ENCODE measurements at places on chromosomes 3 and 15.

DNA sequence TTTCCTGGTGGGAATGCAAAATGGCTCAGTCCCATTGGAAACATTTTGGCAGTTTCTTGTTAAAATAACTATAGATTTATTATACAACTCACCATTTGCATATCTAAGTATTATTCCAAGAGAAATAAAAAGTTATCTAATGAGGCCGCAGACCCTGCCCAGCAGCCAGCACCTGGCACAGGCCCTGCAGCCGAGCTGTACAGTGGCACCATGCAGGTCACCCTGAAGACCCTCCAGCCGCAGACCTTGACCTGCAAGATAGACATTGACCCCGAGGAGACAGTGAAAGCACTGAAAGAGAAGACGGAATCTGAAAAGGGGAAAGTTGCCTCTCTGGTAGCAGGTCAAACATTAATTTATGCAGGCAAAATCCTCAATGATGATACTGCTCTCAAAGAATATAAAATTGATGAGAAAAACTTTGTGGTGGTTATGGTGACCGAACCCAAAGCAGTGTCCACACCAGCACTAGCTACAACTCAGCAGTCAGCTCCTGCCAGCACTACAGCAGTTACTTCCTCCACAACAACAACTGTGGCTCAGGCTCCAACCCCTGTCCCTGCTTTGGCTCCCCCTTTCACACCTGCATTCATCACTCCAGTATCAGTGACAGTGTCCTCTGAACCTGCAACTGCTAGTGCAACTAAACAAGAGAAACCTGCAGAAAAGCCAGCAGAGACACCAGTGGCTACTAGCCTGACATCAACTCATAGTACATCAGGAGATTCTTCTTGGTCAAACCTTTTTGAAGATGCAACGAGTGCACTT lies 113.5 kb upstream of the SATB1 start:
- DNase-seq = no peak

GRCh38 chr15:52552303-52552702 lies 16.5 kb downstream of the ARPP19 start:
- no peak for DNase-seq

- peak; percentile 14 for DNase-seq
Observed at GRCh38 chr3:72887705-72888545, at the start of gene GXYLT2. GXYLT2 (plus strand) TSS chr3:72888046; CDS start chr3:72888234, 188 bp downstream.

- DNase-seq = no peak
Observed at GRCh38 chr3:159418571-159419526, 569.8 kb upstream of the IL12A start.

- peak; percentile 2 for DNase-seq
Observed at GRCh38 chr3:88149101-88149508, 654 bp upstream of the C3orf38 start.

- no peak for DNase-seq
Observed at GRCh38 chr3:100910986-100911385, 82.2 kb downstream of the ABI3BP start.

- no peak for DNase-seq
Observed at GRCh38 chr3:42340466-42340865, 69.9 kb downstream of the LYZL4 start.

- DNase-seq = no peak
Observed at GRCh38 chr3:165643425-165643824, 193.8 kb downstream of the BCHE start.

DNA sequence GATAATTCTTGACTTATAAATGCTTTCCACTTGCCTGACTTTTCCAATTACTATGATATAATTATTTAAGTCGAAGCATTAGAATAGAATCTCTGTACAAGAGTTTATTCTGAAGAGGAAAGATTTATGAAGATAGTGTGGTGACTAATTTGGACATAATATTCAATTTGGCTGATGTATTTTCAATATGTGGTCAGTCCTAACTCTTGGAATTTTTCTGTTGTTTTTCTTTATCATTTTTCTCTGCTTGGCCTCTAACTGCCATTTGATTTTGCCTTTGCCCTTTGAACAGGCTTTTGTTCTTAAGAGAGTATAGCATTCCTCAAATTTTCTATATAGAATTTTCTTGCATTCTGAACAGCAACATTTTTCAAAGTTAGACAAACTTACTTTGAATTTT lies 2.6 kb upstream of the MDFIC2 start:
- DNase-seq = no peak

- no peak for DNase-seq
Observed at GRCh38 chr3:114223143-114223542, 14.2 kb downstream of the ZNF80 start.

DNA sequence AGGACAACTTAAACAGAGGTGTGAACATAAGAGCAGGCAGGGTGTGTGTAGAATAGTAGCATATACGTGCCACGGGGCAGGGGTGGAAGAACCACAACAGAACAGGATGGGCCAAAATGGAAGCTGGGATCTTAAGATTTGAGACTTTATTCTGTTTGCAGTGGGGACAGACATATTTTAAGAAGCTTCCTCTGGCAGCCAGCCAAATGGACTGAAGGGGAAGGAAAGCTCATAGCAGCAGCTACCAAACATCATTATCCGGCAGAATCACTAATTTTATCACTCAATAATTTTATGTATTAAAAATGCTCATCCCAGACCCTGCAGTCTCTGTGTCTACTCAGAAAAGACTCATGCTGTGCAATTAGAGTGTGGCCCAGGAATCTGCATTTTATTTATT lies 130.9 kb upstream of the CTDSPL start:
- no peak for DNase-seq

DNA sequence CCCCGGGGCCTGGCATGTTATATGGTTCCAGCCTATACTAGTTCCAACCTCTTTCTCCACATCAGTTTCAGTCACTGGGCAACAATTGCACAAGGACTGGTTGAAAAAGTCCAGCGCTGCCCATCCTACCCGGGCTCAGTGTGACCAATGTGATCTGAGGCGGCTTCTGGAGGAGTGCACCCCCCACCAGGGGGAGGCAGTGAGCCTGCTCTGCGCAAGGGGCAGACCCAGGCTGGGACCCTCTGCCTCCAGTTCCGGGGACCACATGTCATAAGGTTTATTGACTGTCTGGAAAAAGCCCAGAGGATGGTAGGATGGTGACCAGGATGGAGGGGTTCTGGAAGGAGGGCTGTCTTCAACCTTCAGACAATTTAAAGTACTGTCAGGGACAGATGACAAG lies 25.6 kb upstream of the NR2E3 start:
- no peak for DNase-seq

DNA sequence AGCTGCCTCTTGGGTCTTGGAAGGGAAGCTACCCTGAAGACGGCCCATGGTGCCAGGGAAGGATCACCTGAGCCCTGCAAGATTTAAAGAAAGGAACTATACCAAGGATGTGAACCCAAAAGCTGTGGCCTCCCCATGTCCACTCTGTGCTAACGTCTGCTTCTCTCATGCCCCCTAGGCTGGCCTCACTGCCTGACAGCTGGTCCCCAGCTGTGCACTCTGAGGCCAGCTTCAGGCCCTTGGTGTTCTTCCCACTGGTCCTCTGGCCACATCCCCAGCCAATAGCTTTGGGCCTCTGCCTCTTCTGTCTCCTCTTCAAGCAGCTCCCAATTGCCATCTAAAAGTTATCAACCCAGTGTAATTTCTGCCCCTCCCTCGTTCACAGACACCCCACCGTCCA lies 5.2 kb upstream of the LRRK1 start:
- DNase-seq = no peak

- peak; percentile 58 for DNase-seq
Observed at GRCh38 chr3:108818404-108818803, 4.2 kb upstream of the TRAT1 start.

- DNase-seq = no peak
Observed at GRCh38 chr3:15431256-15431837, 3.9 kb downstream of the EAF1 start.

- no peak for DNase-seq
Observed at GRCh38 chr15:68678746-68679145, 100.0 kb downstream of the CORO2B start.

DNA sequence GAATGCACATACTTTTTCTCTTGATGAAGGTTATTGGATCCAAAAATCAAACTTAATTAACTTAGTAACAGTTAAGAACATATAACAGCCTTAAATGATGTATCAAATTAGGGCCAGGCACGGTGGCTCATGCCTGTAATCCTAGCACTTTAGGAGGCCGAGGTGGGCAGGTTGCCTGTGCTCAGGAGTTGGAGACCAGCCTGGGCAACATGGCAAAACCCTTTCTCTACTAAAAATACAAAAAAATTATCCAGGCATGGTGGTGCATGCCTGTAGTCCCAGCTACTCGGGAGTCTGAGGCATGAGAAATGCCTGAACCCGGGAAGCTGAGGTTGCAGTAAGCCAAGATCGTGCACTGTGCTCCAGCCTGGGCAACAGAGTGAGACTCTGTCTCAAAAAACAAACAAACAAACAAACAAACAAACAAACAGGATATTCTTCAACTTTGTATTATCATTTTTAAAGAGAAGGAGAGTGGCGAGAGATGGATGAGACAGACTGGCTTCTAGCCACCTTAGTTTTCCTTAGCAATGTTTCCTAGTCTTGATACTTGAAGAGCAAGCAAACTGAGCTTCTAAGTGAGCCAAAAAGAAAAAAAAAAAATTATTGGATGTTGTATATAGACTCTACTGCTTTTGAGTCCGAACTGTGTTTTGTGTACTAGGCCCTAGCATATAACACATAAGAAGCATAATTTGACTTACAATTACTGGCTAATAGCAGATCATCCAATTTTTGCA lies 13.8 kb downstream of the SPRED1 start:
- no peak for DNase-seq

DNA sequence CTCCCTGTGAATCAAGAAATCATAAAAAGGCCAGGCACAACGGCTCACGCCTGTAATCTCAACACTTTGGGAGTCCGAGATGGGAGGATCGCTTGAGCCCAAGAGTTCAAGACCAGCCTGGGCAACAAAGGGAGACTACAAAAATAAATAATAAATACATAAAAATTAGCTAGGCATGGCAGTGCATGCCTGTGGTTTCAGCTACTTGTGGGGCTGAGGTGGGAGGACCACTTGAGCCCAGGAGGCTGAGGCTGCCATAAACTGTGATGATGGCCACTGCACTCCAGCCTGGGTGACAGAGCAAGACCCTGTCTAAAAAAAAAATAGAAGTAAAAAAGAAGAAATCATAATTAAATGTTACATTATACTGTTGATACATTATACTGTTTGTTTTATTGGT lies 28.0 kb upstream of the DCUN1D1 start:
- no peak for DNase-seq

DNA sequence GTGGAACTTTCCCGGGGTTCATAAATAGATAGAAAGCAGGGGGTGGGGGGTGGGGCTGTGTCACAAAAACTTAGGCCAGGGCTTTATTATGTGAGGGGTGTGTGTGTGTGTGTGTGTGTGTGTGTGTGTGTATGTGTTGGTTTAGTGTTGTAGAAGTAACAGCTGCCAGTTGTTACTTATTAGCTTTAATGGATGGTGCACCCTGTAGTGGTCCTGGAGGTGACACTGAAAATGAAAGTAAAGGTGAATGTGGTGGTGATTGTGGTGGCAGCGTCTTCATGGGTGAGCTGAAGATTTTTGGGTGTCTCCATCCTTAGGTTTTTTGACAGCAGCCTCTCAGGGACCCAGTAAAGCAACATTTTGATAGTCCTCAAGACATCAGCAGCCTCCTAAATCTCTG lies 449.9 kb downstream of the PDCD6IP start:
- DNase-seq = no peak

GRCh38 chr3:128991355-128991895 lies 2.5 kb downstream of the CFAP92 start:
- DNase-seq = no peak

GRCh38 chr3:64344721-64345207 lies 119.5 kb upstream of the PRICKLE2 start:
- DNase-seq = no peak

- no peak for DNase-seq
Observed at GRCh38 chr3:157087780-157088600, 72.0 kb downstream of the CCNL1 start.

GRCh38 chr3:119257654-119258410 lies 17.2 kb upstream of the B4GALT4 start:
- no peak for DNase-seq

- no peak for DNase-seq
Observed at GRCh38 chr15:32014953-32015352, 15.4 kb upstream of the CHRNA7 start.

DNA sequence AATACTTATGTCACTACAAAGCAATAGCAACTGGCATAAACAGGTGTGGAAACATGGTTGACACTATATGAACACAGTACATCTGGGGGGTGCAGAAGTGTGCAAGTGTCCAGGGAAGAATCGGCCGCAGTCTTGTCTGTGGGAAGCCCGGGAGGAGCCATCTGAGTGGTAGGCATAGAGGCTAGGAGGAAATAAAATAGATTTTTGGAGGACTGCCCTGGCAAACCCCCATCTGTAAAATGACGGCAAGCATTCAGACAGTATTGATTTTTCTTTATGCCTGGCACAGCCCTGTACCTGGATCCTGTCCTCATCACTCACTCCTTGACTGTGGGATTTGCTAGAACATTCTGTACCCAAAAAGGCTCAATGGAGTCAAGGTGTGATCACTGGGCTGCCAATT lies 31.3 kb downstream of the THSD4 start:
- DNase-seq = no peak

GRCh38 chr3:139460076-139460475 lies 16.2 kb downstream of the RBP2 start:
- DNase-seq = no peak

GRCh38 chr15:48695088-48695826 lies 49.7 kb upstream of the FBN1 start:
- DNase-seq = no peak

- DNase-seq = no peak
Observed at GRCh38 chr15:39195961-39196486, 384.9 kb upstream of the THBS1 start.

DNA sequence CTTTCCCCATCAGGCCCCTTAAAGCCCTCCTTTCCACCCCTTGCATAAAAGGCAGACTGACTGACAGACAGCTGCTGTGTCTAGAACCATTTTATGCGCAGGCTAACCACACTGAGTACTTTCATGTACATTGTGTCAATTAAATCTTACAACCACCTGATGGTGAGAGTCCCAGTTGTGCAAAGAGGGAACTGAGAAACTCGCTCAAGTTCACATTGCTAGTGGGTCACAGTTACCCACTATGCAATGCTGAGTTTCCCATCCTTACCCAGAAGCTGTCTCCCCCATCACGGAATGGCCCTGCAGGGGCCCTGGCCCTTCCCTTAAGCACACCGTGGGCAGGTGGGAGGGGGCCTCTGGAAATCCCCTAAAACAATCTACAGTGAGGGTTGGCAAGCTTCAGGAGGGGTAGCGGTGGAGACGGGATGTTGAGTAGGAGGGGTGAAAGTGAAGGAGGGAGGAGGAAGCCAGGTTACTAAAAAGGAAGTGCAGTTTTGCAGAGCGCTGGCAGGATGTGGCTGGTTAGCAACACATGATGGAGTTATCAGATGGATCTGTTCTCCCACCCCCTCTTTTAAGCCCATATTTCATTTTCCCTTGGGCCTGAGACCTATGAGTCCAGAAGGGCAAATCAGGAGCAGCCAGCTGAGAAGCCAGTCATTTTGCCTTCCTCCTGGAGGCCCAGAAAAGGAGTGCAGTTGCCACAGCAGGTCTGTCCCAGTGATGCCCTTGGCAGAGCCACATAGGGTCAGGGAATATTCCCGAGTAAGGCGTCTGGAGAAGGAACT lies 30.0 kb downstream of the STARD5 start:
- peak; percentile 63 for DNase-seq

Data from T-cell (primary cell).